ENCODE measurements at places on chromosomes 12 and 14.

DNA sequence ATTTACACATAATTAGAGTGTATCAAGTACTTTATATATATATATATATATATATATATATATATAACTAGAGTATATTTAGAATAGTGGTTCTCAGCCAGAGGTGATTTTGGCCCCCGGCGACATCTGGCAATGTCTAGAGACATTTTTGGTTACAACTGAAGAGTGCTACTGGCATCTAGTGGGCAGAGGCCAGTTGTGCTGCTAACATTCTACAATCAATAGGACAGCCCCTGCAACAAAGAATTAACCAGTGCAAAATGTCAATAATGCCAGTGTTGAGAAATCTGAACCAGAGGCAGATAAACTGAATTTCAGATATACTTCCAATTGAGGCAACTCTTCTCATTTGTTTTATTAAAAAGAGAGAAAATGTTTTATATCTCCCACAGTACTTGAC lies 8.9 kb downstream of the GTF2A1 start:
- no peak for DNase-seq

- DNase-seq = no peak
These were observed 179.1 kb upstream of the OTX2 start for GRCh38 chr14:56989359-56989758.

- no peak for DNase-seq
These were observed 84.1 kb downstream of the CACNA1C start for GRCh38 chr12:2136901-2137300.

- no peak for DNase-seq
These were observed 53.5 kb downstream of the RAD52 start for GRCh38 chr12:896031-896430.

- DNase-seq = no peak
These were observed 13.2 kb upstream of the GALNT9 start for GRCh38 chr12:132342251-132343227.

DNA sequence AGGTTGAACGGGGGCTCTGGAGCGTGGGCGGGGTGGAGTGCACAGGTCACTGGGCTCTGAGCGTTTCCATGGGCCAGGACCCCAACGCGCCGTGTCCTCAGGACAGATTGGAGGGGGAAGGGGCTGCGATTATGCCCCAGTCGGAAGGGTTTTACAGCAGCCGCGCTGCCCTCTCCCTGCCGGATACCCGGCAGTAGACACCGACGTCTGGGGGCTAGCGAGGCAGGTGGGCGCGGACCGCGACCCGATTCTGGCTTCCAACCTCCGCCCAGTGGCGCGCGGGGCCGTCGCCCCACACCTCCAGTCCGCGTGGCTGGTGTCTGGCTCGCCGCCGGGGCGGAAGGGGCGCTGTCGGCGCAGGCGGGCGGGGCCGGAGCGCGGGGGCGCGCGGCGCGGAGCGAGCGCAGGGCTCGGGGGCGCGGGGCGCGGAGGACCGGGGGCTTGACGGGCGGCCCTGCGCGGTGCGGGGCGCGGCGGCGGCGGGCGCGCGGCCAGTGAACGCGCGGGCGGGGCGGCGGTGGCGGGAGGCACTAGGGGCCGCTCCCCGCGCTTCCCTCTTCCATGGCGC lies 2.4 kb upstream of the KIF26A start:
- DNase-seq = peak; percentile 41

DNA sequence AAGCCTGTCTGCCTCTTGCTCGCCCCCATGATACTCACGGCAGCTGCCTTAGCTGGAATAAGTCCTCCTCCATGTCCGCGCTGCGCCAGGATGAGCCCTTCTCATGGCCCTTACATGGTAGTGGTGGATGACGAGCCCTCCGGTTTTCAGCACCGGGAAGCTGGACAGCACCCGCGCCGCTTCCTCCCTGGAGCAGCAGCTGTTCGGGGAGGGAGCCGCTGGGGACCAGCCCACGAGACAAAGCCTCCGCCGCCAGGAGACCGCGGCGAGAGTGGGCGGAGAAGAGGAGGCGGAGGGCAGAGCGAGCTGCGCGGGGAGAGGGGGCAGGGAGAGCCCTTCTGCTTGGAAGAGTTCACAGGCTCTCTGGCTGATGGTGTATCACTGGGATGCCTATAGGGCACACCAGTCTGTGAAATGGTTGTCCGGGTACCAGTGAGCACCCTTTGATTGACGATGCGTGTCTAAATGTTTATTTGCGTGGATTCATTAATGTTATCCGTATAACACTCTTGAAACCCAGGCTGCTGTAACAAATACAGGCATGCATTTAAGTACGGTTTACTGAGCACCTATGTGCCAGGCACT lies at the start of gene SVOP:
TSS of gene SVOP (minus strand) at position 273 of the 585 bp plus-strand sequence. CDS start at position 73, 200 bp downstream.
- DNase-seq = no peak

- DNase-seq = no peak
These were observed 97.7 kb downstream of the SETD3 start for GRCh38 chr14:99382781-99383471.

DNA sequence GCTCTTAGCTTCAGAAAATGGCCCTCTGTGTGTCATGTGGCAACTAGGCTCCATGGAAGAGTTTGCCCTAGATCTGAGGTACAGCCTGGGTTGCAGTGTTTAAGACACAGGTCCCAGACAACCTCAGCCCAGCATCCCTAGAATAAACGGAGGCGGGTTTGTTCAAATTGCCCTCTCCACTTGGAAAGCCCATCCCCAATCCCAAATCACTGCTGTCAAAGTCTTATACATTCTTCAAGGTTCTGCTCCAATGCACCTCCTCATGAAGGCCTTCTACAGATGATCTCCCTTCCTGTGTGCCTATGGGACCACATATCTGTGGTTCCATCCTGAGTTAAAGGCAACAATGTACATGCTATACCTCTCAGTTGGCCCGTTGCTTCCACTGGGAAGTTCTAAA lies 289.8 kb downstream of the DPF3 start:
- peak; percentile 4 for DNase-seq

DNA sequence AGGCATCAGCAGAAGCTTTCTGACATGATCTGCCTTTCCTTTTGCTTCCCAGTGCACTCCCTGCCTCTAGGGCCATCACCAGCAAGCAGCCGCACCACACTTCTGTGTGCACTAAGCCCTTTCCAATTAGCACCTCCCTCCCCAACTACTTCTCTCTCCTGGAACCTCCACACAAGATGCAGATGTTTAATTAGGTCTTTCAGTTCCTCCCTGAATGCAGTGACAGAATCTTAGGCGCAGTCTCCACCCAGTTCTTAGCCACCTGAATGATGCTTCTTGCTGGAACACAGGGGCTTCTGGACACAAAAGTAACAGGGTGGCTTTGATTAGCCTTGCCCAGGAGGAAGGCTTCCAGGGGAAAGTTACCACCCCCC lies 32.9 kb downstream of the NIN start:
- no peak for DNase-seq

GRCh38 chr12:69266036-69266635 lies 26.8 kb downstream of the CPSF6 start:
- DNase-seq = no peak

GRCh38 chr14:23816371-23816770 lies 137.2 kb upstream of the DHRS4 start:
- DNase-seq = no peak

GRCh38 chr12:110367181-110367864 lies 36.2 kb downstream of the ANAPC7 start:
- DNase-seq = no peak

DNA sequence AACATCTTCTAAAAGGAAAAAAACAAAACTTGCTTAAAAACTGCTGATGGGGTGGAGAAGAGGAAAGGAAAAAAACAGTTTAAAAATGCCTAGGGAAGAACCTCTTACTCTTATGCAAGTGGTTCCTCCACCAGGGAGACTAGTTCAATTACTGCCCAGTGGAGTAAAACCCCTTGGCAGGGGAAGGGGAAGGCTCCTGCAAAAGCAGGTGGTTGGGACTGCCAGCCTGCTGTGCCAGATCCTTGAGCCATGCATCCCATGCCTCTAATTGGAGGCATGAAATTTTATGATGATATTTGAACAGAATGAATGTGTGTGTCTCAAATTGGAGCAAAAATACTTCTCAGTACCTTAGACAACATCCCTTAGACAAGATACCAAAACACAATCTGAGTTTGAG lies 118.8 kb downstream of the FSCB start:
- DNase-seq = no peak

DNA sequence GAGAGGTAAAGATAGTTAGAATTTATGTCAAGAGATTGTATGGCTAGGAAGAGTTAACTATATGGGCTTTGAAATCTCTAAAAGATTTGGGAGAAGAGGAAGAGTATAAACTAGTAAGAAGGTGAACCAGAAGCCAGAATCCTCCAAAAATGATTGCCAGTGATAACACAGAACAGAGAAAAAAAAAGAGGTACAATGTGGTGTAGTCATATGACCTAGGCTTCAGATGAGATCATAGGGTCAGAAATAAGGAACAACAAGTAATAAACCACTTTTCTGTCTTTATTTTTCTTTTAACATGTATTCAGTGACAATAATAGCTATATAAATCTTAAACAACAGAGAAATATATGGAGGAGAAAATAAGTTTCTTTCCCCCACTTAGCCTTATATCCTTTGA lies 2.0 kb upstream of the NECAP1 start:
- no peak for DNase-seq

- no peak for DNase-seq
These were observed 149.0 kb downstream of the KITLG start for GRCh38 chr12:88431246-88431645.

GRCh38 chr12:104485651-104486362 lies 29.1 kb downstream of the CHST11 start:
- DNase-seq = no peak

DNA sequence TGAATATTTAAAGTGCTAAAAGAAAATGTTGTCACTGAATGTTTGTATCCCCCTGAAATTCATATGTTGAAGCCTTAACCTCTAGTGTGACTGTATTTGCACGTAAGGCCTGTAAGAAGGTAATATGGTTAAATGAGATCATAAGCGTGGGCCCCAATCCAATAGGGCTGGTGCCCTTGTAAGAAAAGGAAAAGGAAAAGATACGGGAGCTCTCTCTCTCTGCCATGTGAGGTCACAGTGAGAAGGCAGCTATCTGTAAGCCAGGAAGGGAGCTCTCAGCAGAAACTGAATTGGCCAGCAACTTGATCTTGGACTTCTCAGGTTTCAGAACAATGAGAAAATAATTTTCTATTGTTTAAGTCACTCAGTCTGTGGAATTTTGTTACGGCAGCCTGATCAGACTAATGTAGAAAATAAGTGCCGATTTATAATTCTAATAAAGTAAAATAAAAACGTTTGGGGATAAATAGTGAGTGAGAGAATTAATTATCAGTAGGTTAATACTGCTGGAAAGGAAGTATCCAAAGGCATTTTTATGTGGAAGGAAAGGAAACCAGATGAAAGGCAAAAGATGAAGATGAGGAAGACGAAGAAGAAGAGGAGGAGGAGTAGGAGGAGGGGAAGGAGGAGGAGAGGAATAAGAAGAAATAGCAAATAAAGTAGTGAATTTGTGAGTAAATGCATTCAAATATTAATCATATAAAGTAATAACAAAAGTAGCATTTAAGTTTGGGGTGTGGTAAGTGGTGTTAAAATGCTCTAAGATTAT lies 188.5 kb upstream of the KRR1 start:
- no peak for DNase-seq

GRCh38 chr14:99393059-99393655 lies 87.5 kb downstream of the SETD3 start:
- DNase-seq = no peak

All from ascending aorta (tissue), 2 donors.